ENCODE measurements at places on chromosomes 4 and X. TPM values are rescaled to one million over a fixed set of nuclear protein-coding genes. Genes with fewer than 3 reads are reported as not detected.

GRCh38 chr4:138964716-138965426 lies 50.7 kb upstream of the NOCT start:
- no peak for DNase-seq

DNA sequence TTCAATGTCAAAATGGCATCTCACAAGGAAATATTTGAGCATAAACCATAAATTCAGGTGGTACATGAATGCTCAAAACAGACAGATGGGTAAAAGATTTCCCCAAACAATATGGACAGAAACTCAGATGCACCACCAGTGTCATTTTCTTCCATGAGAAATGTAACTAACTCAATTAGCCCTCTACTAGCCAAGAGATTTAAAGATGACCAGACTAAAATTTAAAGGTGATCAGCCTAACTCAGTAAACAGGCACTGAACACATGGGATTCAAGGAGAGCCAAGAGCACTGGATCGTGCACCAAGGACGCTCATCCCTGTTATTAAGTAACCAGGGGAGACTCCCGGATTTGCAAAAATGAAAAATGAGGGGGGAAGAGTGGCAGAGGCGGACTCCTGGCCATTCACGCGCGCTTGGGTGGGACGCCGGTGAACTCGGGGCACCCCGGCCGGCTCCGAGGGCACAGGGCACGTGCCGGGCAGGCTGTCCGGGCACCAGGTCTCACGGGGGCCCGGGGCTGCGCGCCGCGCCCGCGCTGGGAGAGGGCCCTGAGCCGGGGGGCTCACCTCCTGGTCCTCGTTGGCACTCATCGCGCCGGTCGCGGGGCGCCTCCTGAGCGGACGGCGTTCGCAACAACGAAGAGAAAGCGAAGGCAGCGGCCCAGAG lies 490 bp downstream of the RWDD4 start:
- peak; percentile 13 for DNase-seq

The CTAG2 gene
- not detected for total RNA-seq

The FUNDC1 gene
- 13.1 TPM for total RNA-seq

The FAM149A gene
- 0.64 TPM for total RNA-seq

The IL1RAPL2 gene
- 0.13 TPM for total RNA-seq

GRCh38 chr4:148834804-148835631 lies 392.8 kb upstream of the NR3C2 start:
- DNase-seq: peak; percentile 95

GRCh38 chrX:44913656-44914531 lies 40.9 kb downstream of the KDM6A start:
- peak; percentile 61 for DNase-seq

DNA sequence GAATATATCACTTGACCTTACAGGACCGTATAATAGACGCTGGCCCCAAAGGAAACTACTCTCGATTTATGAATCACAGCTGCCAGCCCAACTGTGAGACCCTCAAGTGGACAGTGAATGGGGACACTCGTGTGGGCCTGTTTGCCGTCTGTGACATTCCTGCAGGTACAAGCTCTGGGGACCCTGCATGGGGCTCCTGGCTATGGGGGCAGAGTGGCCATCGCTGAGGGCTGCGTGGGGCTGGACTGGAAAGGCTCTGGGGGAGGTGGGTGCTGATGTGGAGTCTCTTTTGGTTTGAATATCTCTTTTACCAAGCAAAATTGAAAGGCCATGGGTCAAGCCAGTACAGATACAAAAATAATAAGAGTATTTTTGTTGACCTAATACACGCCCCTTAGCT lies 33.9 kb downstream of the NELFA start:
- no peak for DNase-seq

The TBX22 gene
- total RNA-seq: not detected

DNA sequence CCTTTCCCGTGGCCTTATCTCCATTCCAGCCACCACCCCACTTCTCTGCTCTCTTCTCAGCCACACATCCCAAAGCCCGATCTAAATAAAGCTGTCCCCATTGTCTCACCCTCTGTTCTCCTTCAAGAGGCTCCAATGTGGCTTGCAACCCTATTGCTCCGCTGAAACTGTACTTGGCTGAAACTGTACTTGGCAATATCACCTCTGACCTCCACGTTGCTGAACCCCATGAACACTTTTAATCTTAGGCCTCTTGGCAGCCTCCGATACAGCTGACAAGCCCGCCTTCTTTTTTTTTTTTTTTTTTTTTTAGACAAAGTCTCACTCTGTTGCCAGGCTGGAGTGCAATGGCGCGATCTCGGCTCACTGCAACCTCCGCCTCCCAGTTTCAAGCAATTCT lies 12.1 kb downstream of the DCTD start:
- no peak for DNase-seq

GRCh38 chrX:17553469-17553868 lies 178.5 kb downstream of the NHS start:
- DNase-seq: peak; percentile 82

The ARSJ gene
- total RNA-seq: 29.0 TPM

GRCh38 chr4:152991398-152991797 lies 55.3 kb downstream of the FHDC1 start:
- DNase-seq: no peak
